Naive thymus-derived CD4-positive, alpha-beta T cell (primary cell): ENCODE measurements at places on chromosomes 1 and 21. TPM values are rescaled to one million over a fixed set of nuclear protein-coding genes. Genes with fewer than 3 reads are reported as not detected.

The AKR7A3 gene
- 1.2 TPM for total RNA-seq

The HSF2BP gene
- total RNA-seq, result 0.91 TPM

DNA sequence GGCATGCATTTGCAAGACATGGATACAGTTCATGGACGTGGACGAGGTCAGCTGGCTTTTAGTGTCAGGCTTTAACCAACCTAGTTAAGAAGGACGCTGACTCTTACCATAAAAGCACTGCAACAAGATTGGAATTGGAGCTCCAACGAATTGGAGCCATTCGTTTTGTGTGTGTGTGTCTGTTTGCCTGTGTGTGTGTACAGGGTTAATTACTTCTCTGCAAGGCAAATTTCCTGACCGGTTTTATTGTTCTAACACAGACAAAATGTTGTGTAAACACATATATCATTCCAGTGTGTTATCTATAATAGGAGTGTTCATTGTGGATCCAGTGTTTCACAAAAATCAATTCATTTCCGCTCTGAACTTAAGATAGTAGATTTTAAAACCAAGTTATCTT lies 7.9 kb downstream of the ITSN1 start:
- DNase-seq, result no peak

The OR6N1 gene
- total RNA-seq, result not detected

The LYPD8 gene
- total RNA-seq, result not detected in 2 replicates

The EFCAB14 gene
- 64.5 TPM for total RNA-seq

The ODR4 gene
- total RNA-seq, result 14.6 TPM

DNA sequence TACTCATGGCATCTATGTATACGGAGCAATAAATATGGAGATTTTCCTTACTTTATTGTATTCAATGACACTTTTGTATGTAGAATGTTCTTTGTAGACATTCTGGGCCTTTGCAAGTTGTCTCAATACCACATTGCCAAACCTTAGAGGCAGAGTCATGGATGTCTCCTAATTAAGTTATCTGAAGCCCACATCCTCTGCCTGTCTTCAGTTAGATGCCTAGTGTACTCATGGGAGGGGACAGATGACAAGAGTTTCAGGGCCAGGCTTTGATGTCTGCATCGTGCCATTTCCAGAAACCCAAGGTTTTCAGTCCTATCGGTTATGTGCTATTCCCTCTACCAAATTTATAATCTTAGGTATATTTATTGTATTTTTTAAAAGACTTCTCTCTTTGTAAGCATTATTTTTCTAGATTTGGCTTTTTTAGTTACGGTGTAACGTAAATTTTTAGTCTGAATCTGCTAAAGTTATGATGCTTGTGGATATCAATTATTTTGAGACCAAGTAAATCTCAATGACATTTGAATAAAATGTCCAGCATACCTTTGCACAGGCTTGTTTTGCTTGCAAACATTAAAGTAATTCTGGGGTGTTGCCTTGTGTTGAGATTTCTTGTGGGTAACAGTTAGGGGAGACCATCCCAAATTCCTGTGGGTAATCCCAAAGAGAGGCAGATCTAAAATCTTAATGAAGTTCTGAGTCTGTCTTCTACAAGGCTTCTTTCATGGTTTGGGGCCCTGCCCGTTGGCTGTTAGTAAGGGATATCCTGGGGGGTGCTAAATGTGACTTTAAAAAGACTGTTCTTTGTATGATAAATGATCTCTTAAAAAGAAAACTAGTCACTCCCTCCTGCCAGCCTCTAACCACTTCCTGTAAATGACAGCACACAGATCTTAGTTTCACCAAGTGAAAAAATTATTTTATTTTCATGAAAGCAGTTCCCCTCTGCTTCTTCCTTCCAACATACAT lies 8.0 kb upstream of the MACF1 start:
- peak; percentile 89 for DNase-seq

The KRTAP19-3 gene
- not detected for total RNA-seq

- no peak for DNase-seq
These were observed 20.7 kb downstream of the MIS18A start for GRCh38 chr21:32257962-32258785.

DNA sequence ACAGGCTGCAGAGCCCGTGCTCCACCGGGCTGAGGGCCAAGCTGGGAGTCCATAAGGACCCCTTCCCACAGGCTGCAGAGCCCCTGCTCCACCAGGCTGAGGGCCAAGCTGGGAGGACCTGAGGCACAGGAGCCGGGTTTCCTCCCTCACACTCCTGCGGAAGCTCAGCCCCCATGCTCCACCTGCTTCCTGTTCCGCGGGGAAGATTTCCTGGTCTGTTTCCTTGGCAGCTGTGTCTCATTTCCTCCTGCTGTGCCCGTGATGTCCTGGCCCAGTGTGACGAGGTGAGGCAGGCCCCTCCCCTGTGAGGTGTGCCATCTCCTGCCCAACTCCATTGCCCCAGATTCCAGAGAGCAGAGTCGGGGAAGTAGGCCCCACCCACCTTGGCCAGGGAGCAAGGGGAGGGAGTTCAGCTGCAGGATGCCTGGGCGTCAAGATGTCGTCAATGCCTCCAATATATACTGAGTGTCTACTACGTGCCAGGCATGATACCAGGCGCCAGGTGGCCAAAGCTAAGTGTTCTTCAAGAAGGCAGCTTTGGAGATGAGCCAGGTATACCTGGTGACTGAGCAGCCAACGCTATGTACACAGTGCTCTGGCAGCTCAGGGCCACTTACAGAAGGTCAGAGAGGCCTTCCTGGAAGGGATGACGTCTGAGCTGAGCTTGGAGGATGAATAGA lies 58.8 kb downstream of the NAV1 start:
- DNase-seq, result no peak

The CRP gene
- total RNA-seq, result not detected

DNA sequence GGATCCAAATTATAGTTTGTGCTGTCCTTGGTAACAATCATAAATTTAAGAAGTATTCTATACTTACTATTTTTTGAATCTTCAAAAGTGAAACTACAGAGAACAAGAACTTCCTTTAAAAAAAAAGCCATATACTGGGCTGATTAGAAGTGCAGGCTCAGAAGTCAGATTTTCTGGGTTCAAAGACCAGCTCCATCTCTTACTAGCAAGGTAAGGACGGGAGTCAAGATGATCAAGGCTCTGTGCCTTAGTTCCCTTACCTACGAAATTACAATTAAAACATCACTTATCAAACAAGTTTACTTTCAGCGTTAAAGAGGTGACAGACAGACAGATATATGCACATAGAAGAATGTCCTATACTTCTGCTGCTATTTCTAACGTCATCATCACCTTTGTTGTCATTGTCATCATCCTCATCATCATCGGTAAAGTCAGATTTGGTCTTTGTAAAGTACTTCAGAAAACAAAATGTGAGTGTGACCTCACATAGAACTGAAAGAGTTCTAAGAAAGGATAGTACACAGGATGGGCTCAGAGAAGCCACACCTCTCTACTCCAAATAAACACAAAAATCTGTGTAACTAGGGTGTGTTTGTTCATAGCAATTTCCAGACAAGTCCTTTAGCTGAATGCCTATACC lies 178.7 kb downstream of the VAV3 start:
- DNase-seq, result peak; percentile 67
